Stimulated activated CD4-positive, alpha-beta T cell treated with anti-CD3 and anti-CD28 coated beads, Interleukin-12 subunit alpha, Interleukin-12 subunit beta, amount 100 ng/mL, for 48 hours (primary cell): ENCODE measurements at places on chromosomes 16 and 17.

- DNase-seq: no peak
These were observed 123.8 kb upstream of the RPL38 start for GRCh38 chr17:74079537-74080300.

- no peak for DNase-seq
These were observed 14.4 kb upstream of the ATP2A3 start for GRCh38 chr17:3978421-3979289.

DNA sequence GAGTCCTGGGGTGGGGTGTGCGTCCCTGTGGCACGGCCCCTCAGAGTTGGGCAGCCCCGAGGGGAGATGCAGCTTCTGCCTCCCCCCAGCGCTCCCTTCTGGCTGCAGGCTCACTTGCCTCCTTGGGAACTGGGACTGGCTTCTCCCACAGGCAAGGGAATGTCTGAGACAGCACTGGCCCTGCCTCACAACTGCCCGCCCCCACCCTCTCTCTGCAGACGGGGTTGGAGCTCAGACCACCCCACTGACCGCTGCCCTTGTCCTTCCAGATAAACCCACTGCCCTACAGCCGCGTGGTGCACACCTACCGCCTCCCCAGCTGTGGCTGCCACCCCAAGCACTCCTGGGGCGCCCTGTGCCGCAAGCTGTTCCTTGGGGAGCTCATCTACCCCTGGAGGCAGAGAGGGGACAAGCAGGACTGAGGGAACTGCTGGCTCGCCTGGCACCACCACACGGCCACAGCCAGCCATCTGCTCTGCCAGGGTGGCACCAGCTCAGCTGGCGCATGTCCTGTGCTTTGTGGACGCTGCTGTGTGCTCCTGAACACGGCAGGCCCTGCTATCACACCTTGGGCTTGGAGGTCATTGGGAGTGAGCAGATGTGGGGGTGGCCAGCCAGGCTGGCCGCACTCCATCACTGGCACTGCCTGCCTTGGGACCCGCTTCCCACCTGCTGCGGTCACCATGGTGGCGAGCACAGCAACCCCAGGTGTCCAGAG, 7.1 kb upstream of the RAB40C start:
- no peak for DNase-seq

DNA sequence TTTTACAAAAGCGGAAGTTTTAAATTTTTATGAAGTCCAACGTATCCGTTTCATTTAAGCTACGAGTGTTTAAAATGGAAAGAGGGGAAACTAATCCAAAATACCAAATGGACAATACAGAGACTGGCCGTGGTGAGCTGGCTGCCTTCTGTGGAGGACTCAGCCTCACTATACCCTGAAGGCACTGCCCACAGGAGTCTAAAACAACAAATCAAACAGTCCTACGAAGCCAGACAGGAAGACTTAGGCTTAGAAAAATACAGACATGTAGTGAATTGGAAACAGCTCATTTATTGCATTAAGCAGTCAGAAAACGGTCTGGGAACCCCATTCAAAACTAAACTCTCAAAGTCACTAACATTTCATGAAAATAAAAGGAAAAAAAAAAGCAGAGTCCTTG, 75.1 kb downstream of the CYTH1 start:
- DNase-seq: no peak

GRCh38 chr17:51540151-51540550, 279.8 kb downstream of the UTP18 start:
- DNase-seq: no peak
